Immature natural killer cell (primary cell): ENCODE measurements at places on chromosomes 1 and 21. TPM values are rescaled to one million over a fixed set of nuclear protein-coding genes. Genes with fewer than 3 reads are reported as not detected.

GRCh38 chr21:38389354-38389676, 109.0 kb downstream of the ERG start:
- DNase-seq, result no peak

- DNase-seq, result no peak
These were observed 49.5 kb downstream of the DSCAM start for GRCh38 chr21:40797410-40797809.

- DNase-seq, result no peak
These were observed 34.4 kb downstream of the KIAA0040 start for GRCh38 chr1:175158170-175158591.

Gene TRMT1L
- polyA plus RNA-seq, result 4.7 TPM

Gene ETV3
- 22.0 TPM for polyA plus RNA-seq
